Left cardiac atrium (tissue), 4 donors: ENCODE measurements at places on chromosomes 12 and 14. TPM values are rescaled to one million over a fixed set of nuclear protein-coding genes. Genes with fewer than 3 reads are reported as not detected.

- DNase-seq: no peak
Measured at GRCh38 chr14:60839657-60840056, 105.1 kb downstream of the MNAT1 start.

- peak; percentile 53 for DNase-seq
Measured at GRCh38 chr12:49698619-49699545, 8.3 kb downstream of the FMNL3 start.

- no peak for DNase-seq
Measured at GRCh38 chr12:52606581-52607218, 5.4 kb upstream of the KRT72 start.

- no peak for DNase-seq
Measured at GRCh38 chr14:63717702-63718101, 10.2 kb downstream of the SGPP1 start.

RILPL2 gene
- 3.7 TPM for total RNA-seq
